Bronchial epithelial cell (primary cell): ENCODE measurements at places on chromosomes 12 and 14. TPM values are rescaled to one million over a fixed set of nuclear protein-coding genes. Genes with fewer than 3 reads are reported as not detected.

HCFC2 gene
- 7.6 and 8.7 TPM in 2 replicates for total RNA-seq

AGAP2 gene
- total RNA-seq: under 0.01 TPM in 2 replicates

SLCO1B1 gene
- not detected in 2 replicates for total RNA-seq

ITGB7 gene
- total RNA-seq: 8.4 and 15.7 TPM in 2 replicates

SELPLG gene
- total RNA-seq: under 0.01 and 0.13 TPM in 2 replicates

TOMM20L gene
- not detected in 2 replicates for total RNA-seq

SERPINA4 gene
- total RNA-seq: not detected in 2 replicates

IPO8 gene
- 18.7 and 25.2 TPM in 2 replicates for total RNA-seq

SLC6A12 gene
- 0.26 TPM in 1 of 2 replicates, not detected in the other for total RNA-seq
